ENCODE measurements at places on chromosomes 7 and 10.

GRCh38 chr7:48244864-48245271 lies 73.6 kb downstream of the ABCA13 start:
- DNase-seq, result no peak

- DNase-seq, result no peak
Measured at GRCh38 chr10:121188005-121188404, 336.8 kb downstream of the WDR11 start.

- no peak for DNase-seq
Measured at GRCh38 chr7:104040666-104041065, 51.2 kb upstream of the RELN start.

DNA sequence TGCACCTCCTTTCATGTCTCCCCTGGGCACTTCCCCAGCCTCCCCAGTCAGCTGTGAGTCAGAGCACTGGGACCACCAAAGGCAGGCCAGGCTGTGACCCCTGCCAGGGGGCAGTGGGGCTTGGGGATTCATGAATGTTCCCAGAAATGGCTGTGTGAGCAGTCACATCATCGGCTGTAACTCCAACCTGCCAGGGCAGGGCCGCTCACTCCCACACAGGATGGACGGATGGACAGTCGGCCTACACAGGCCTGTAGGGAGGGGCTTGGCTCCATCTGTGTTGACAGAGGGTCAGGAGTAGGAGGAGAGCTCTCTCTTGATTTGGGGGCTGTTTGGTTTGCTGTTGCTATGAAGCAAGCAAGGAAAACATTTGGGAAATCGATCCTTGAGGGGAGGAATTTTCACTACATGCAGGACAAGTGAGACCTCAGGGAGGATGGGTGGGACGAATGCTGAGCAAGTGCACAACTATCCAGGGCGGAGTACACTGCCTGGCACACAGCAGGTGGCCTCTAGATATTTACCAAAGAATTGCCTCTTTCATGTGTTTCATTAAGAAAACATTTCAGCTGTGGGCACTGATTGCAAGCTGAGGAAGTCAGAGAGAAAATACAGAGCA lies 2.9 kb upstream of the IGFBP1 start:
- no peak for DNase-seq

- DNase-seq, result no peak
Measured at GRCh38 chr7:131774419-131775220, 218.2 kb upstream of the PODXL start.

DNA sequence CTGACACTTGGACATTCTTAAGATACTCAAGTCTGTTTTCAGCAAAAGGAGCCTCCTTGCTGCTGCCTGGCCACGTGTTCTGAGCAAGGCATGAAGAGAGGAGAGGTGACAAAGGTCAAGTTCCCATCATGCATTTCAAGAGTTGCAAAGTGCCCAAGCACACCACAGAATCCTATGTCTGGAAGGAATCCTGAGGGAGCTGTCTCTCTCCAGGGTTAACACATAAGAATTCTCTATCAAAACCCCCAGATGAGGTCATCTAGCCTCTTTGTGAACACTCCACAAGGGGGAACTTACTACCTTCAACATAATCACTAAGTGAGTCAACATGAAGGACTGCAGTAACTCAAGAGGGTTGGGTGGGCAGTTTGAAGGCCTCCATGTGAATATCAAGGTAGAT lies 155.5 kb downstream of the RNF216 start:
- DNase-seq, result no peak

- DNase-seq, result peak; percentile 32
Measured at GRCh38 chr10:101489355-101489754, 98.7 kb downstream of the POLL start.

- no peak for DNase-seq
Measured at GRCh38 chr10:131920151-131920550, 19.3 kb downstream of the PPP2R2D start.

DNA sequence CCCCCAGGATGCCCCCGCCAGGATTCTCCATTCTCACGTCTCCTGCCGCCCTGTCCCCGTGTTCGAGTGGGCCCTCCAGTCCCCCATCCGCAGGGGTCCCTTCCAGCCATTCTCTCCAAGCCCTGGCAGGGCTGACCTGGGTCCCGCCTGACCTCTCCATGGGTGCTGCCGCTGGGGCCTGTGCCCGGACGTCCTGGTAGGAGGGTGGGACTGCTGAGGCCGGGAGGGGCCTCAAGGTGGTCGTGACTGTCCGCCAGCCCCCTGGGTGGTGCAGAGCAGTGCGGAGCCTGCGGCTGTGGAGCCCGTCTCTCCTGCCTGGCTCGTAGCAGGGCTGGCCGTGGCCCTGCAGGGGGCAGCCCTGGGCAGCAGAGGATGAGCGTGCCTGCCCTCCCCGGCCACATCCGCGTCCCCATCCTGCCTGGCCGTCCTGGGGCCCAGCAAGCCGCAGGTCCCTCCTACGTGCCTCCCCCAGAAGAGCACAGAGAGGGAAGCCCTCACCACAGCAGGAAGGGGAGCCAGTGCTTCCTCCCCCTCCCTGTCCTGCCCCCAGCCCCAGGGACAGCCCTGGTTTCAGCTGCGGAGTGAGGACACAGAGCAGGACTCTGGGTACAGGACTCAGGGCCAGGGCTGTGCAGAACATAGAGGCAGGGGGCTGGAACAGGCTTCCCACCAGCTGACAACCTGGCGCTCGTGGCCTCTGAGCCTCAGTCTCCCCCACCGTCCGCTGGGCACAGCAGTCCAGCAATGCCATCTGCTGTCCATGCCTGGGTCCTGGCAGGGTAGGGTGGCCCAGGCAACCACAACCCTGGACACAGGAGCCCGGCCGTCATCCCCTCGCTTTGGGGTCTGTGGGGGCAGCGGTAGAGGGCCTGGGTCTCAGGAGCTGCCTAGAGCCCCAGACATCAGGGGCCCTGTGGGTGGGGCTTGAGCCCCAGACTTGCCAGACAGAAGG lies 1.5 kb upstream of the GRIFIN start:
- DNase-seq, result no peak

- DNase-seq, result no peak
Measured at GRCh38 chr7:158947627-158948026, 91.3 kb downstream of the DYNC2I1 start.

DNA sequence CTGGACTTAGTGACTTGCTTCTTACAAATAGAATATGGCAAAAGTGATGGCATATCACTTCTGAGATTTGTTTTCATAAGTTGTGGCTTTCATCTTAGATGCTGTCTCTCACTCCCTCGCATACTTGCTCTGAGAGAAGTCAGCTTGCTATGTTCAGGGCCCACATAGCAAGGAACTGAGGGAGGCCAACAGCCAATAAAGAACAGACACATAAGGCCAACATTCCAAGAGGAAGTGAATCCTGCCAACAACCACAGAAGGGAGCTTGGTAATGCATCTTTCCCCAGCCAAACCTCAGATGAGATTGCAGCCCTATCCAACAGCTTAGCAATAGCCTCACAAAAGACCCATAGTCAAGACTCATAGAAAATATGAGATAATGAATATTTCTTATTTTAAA lies 39.2 kb upstream of the DMTF1 start:
- no peak for DNase-seq

- no peak for DNase-seq
Measured at GRCh38 chr7:151342102-151342646, 562 bp downstream of the NUB1 start.

GRCh38 chr10:118827466-118828155 lies 72.8 kb upstream of the CACUL1 start:
- no peak for DNase-seq

- DNase-seq, result peak; percentile 76
Measured at GRCh38 chr7:138324941-138325340, 135.1 kb upstream of the TRIM24 start.

GRCh38 chr10:28253169-28253785 lies 49.6 kb downstream of the MPP7 start:
- no peak for DNase-seq

GRCh38 chr7:1544896-1545416 lies 11.0 kb downstream of the TMEM184A start:
- DNase-seq, result no peak

DNA sequence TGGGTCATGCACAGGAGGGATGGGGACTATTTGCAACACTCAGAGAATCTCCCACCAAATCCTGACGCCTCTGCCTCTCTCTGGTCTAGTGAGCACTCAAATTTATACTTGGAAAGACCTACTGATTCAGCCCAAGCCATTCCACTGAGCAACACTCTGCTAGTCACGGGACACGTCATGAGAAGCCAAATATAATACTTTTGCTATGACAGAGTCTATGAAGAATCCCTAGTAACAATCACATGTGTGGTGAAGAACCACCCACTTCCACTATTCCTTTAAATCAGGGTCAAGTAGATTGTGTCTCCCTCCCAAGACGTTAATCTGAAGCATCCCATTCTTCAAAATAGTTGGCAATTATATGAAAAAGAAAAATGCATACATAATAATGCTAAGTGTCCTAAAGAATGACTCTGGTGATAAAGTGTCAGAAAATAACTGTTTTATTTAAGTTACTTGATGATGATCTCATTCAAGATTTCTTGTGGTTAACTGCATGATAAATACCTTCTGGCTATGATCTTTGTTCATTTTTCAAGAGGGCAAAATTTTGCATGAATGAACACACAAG lies 28.5 kb downstream of the CHCHD3 start:
- no peak for DNase-seq

- DNase-seq, result no peak
Measured at GRCh38 chr7:149367418-149368180, 93.3 kb downstream of the ZNF777 start.

DNA sequence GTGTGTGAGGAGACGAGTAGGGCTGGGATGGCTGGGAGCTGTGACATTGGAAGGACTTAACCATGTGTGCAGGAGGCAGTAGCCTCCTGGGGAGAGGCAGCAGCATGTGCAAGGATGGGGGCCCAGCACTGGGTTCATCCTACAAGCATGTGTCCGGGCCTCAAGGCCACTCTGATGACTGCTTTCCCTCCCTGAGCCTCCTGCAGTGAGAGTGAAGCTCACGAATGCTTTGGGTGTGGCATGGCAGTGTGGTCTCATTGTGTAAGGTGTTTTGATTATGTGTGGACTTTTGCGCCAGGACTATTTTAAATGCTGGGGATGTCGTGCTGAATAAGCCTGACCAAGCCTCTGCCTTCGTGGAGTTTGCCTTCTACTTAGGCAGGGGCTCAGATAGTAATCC lies 122.0 kb upstream of the INSYN2A start:
- DNase-seq, result no peak

GRCh38 chr10:19168584-19168983 lies 120.0 kb downstream of the MALRD1 start:
- DNase-seq, result no peak

DNA sequence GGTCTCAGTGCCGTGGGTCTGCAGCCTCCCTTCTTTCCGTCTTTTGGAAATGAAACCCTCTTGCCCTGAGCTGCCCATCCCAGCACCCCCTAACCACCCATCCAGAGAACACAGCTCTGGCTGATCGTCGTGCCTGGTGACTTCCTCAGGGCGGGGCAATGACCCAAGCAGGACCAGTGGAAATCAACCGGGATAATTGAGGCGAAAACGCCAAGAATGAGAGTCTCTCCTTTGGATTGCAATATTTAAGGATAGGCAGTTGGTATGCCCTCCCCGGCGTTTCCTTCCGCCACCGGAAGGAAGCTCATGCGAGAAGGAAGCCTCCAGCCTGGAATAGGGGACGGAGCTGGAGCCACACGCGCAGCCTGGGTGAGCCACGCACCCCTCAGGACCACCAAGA lies 73.7 kb upstream of the PFKP start:
- DNase-seq, result no peak

GRCh38 chr7:8217200-8218068 lies 44.5 kb downstream of the ICA1 start:
- peak; percentile 81 for DNase-seq

- no peak for DNase-seq
Measured at GRCh38 chr10:32905466-32905865, 52.6 kb downstream of the ITGB1 start.

DNA sequence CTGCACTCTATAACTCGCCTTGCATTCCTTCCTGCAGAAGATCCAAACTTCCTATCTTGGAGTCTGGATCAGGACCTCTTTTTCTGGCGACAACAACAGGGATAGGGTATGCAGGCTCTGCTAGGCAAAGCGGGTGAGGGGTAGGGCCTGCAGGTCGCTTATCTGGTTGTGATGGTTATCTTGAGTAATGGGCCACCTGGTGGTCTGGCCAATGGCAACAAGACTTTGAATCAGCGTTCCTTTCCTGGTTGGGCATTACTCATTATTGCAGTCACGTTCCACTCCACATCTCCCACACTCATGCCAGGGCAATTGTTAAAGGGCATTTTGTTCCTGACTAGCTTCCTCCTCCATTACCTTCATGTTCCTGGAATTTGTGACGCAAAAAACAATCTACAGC lies 48.4 kb upstream of the PLXDC2 start:
- DNase-seq, result no peak

- no peak for DNase-seq
Measured at GRCh38 chr10:60896810-60897209, 47.2 kb downstream of the RHOBTB1 start.

GRCh38 chr7:51315393-51316261 lies 982 bp downstream of the COBL start:
- peak; percentile 41 for DNase-seq

DNA sequence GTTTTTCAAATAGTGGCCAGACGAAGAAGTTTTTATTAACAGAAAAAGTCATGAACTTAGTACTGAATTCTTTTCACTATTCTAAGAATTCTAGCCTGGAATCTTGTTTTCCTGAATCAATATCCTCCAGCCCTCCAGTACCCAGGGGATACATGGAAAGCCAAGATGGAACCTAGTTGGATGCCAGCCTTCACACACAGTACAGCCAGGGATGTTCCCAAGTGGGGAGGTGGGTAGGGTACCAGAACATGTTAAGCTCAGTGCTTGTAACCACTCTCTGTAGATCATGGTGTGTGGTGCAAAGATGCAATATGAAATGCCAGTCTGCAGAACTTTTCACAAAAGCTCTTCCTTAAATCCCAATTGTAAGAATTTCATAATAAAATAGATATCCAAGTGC lies 128.0 kb downstream of the POU6F2 start:
- DNase-seq, result no peak

DNA sequence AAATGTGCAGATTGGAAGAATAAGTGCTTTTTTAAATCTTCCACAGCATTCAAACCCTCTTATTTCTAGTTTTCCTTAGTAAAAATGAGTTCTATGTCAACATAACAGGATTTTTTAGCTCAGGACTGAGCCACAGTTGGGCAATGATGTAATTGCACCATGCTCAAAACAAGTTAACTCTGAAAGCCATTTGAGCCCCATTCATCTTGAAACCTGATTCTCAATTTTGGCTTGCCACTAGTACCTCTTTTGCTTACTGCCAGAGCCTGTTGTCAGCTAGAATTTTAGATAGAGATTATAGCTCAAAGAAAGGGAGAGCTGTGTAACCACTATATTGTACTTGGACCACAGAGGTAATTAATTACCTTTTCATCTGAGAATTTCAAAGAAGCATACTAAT lies 1028.5 kb upstream of the PHF14 start:
- DNase-seq, result peak; percentile 7
